ENCODE measurements at places on chromosomes 1 and 21.

DNA sequence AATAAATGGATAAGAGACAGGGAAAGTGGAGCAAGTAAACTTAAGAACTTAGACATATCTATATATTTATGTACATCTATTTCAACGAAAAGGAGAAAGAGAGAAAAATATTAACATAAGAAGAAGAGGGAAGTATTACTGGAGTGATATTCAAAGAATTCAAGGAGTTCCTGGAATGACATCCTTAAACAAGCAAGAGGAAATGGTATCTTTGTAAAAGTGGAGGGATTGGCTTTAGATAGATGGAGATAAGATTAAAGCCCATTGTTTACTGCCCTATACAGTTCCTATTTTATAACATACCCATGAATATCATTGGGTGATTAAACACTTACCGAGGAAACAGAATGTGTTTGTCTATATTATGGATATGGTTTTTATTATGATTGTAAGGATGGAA, 1036.3 kb downstream of the TTLL7 start:
- DNase-seq = no peak

DNA sequence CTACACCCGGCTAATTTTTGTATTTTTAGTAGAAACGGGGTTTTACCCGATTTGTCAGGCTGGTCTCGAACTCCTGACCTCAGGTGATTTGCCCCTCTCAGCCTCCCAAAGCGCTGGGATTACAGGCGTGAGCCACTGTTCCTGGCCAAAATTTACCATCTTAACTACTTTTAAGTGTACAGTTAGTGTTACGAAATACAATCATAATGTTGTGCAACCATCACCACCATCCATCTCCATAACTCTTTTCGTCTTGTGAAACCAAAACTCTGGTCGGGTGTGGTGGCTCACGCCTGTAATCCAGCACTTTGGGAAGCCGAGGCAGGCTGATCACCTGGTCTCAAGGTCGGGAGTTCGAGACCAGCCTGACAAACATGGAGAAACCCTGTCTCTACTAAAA, 14.1 kb upstream of the ZBTB40 start:
- DNase-seq = no peak

GRCh38 chr1:84246213-84246612, 55.3 kb upstream of the SAMD13 start:
- DNase-seq = no peak

GRCh38 chr1:54987919-54988705, 7.7 kb downstream of the TMEM61 start:
- no peak for DNase-seq
